ENCODE measurements at places on chromosomes 16 and 17. TPM values are rescaled to one million over a fixed set of nuclear protein-coding genes. Genes with fewer than 3 reads are reported as not detected.

GRCh38 chr17:71681427-71682173 lies 439.2 kb upstream of the SOX9 start:
- H3K4me3 ChIP-seq, result no peak overlapping the region
- H3K36me3 ChIP-seq, result no peaks in the 10 kb centered on the region
- no peak overlapping the region for H3K27ac ChIP-seq
- no peaks in the 10 kb centered on the region for H3K4me1 ChIP-seq
- no peak for DNase-seq

DNA sequence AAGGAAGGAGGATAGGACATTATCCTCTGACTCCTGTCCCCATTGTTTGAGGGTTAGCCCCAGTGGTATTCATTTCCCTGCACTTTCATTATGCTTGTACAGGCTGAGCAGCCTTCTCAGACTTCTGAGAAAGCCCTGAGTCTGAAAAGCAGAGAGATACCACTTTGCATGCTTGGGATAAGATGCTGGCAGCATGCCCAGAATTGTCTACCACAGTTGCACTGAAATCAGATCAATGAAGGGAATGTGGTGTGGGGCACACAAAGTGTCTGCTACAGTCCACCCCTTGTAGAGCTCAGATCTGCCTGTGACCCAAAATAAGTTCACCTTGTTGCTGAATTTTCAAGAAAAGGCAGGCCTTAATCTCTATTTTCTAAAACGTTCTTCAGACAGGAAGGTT lies 160.6 kb downstream of the CCT6B start:
- DNase-seq, result no peak
- H3K27ac ChIP-seq, result no peak overlapping the region
- H3K4me3 ChIP-seq, result no peak overlapping the region
- H3K4me1 ChIP-seq, result no peaks in the 10 kb centered on the region
- H3K27me3 ChIP-seq, result no peaks in the 10 kb centered on the region

DNA sequence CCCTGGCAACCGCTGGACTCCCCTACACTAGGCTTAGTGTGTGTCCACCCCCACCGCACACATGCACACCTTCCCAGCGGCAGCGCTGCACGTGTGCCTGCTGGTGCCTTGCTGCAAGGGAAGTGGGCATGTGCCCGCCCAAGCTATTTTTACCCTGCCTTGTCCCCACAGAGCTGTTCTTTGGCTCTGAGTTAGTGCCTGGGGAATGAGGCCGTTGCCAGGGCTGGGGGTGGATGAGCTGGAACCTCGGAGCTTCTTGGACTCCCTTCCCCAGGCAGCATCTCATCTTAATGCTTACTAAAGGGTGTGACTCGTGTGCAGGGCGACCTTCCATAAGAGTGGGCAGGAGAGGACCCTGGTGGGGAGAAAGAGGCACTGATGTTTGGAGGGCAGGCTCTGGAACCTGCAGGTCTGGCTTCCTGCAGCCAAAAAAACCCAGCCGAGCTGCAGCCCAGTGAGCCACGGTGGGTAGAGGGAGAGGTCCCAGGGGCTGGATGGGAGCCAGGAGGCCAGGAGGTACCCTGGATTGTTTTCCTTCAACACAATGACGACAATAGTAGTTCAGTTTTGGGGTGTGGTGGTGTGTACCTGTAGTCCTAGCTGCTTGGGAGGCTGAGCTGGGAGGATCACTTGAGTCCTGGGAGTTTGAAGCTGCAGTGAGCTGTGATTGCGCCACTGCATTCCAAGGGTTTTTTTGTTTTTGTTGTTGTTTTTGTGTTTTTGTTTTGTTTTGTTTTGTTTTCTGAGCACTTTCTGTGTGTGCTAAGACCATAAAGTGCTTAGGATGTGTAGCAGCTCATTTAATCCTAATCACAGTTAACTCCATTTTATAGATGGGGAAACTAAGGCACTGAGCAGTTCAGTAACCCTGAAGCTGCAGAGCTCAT lies 119.1 kb downstream of the RAB11FIP4 start:
- no peaks in the 10 kb centered on the region for H3K36me3 ChIP-seq
- H3K27ac ChIP-seq, result peak overlapping the region; percentile 64
- no peak overlapping the region for H3K4me3 ChIP-seq
- no peaks in the 10 kb centered on the region for H3K27me3 ChIP-seq
- DNase-seq, result no peak

DNA sequence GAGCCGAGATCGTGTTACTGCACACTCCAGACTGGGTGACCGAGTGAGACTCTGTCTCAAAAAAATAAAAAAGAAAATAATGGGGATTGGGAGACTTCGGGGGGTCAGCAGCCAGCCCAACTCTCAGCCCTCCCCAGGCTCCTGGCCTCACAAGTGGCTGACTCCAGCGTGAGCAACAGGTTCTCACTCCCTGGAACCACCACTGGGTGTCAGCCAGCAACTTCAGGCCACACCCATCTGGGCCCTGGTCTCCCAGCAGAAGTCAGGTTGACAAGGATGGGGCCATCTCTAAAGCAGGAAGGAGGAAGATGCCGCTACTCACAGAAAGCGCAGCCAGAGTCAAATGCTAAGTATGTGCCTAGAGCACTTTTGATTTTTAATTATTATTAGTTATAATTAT lies 139.4 kb downstream of the C16orf78 start:
- no peak overlapping the region for H3K4me3 ChIP-seq
- H3K27me3 ChIP-seq, result no peaks in the 10 kb centered on the region
- H3K27ac ChIP-seq, result no peak overlapping the region
- H3K4me1 ChIP-seq, result no peaks in the 10 kb centered on the region
- no peaks in the 10 kb centered on the region for H3K36me3 ChIP-seq
- DNase-seq, result no peak

GRCh38 chr17:38900978-38901656 lies 24.3 kb upstream of the LASP1NB start:
- DNase-seq, result peak; percentile 78
- no peaks in the 10 kb centered on the region for H3K27me3 ChIP-seq

DNA sequence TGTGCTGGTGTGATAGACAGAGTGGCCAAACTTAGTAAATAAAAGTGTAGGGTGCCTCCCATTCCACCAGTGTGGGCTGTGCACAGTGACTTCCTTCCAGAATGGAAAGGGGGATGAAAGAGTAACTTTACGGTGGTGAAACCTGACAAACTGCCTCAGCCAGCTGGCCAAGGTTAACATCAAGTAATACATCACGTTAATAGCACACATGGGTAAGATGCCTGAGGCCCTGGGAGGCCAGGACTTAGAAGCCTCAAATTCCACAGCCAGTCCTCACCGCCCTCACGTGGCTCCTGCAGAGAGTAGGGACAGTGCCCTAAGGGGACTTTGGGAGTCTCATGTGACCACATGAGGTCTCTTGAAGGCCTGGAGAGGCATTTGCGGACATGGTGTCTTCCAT lies 14.1 kb downstream of the RMI2 start:
- no peak for DNase-seq
- H3K27me3 ChIP-seq, result no peaks in the 10 kb centered on the region
- no peak overlapping the region for H3K4me3 ChIP-seq
- peaks cover 68% of the 10 kb centered on the region for H3K4me1 ChIP-seq
- no peak overlapping the region for H3K27ac ChIP-seq

DNA sequence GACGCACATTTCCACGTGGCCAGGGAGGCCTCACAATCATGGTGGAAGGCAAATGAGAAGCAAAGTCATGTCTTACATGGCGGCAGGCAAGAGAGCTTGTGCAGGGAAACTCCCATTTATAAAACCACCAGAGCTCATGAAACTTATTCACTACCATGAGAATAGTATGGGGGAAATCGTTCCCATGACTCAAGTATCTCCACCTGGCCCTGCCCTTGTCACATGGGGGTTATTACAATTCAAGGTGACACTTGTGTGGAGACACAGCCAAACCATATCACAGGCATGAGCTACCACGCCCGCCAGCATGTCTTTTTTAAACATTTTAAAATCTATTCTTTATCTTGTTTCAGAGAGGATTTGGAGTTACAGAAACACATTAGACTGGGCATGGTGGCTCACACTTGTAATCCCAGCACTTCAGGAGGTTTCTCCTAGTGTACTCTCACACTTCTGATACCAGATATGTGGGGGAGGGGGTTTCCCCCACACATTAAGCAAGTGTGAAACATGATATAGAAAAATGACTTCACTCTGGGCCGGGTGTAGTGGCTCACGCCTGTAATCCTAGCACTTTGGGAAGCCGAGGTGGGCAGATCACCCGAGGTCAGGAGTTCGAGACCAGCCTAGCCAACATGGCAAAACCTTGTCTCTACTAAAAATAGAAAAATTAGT lies 5.6 kb upstream of the ATMIN start:
- no peaks in the 10 kb centered on the region for H3K4me1 ChIP-seq
- no peaks in the 10 kb centered on the region for H3K27me3 ChIP-seq
- H3K4me3 ChIP-seq, result no peak overlapping the region
- H3K36me3 ChIP-seq, result no peaks in the 10 kb centered on the region
- no peak overlapping the region for H3K27ac ChIP-seq

DNA sequence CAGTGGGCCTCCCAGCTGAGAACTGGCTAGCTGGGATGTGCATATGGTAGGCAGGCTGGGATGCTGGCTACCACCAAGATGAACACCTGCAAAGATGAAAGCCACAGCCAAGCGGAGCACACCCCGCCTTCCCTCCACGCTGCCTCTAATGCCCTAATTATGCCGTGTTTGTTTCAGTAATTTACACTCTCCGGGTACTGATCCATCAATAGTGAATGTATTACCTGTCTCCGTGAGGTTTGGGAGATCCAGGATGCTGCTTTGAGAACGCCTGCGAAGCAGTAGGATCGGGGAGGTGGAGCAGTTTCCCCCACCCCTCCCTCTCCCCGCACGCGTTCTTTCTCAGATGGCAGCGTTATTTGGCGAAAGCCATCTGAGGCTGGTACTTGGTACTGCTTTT lies 28.9 kb upstream of the GSE1 start:
- H3K27ac ChIP-seq, result no peak overlapping the region
- H3K4me3 ChIP-seq, result no peak overlapping the region
- no peaks in the 10 kb centered on the region for H3K27me3 ChIP-seq
- no peak for DNase-seq
- H3K4me1 ChIP-seq, result no peaks in the 10 kb centered on the region

Gene WFIKKN1
- 0.52 TPM for total RNA-seq

Gene SLC5A11
- not detected for total RNA-seq

Gene ARL5C
- total RNA-seq, result not detected

All from right atrium auricular region (tissue), 2 donors.